ENCODE measurements at places on chromosomes 12 and 14.

- no peak for DNase-seq
Observed at GRCh38 chr14:68364792-68365192, 428.1 kb downstream of the ZFP36L1 start.

DNA sequence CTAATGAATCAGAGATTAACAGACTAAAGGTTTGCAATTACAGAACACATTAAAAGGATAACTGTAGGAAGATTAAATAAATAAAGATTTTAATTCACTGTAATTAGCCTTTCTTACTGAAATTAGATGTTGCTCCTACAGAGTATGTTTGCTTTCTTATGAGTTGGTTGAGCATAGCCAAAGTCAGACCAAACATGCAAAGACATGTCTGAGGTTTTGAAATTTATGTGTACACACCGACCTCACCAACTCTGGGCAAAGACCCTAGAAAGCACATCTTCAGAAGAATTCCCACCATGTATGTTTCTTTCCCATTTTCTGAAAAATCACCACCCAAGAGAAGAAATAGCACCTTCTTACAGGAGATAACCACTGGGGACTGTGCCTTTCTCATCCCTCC lies 159.2 kb downstream of the PAX9 start:
- no peak for DNase-seq

- no peak for DNase-seq
Observed at GRCh38 chr12:122192441-122192840, 9.5 kb downstream of the LRRC43 start.

DNA sequence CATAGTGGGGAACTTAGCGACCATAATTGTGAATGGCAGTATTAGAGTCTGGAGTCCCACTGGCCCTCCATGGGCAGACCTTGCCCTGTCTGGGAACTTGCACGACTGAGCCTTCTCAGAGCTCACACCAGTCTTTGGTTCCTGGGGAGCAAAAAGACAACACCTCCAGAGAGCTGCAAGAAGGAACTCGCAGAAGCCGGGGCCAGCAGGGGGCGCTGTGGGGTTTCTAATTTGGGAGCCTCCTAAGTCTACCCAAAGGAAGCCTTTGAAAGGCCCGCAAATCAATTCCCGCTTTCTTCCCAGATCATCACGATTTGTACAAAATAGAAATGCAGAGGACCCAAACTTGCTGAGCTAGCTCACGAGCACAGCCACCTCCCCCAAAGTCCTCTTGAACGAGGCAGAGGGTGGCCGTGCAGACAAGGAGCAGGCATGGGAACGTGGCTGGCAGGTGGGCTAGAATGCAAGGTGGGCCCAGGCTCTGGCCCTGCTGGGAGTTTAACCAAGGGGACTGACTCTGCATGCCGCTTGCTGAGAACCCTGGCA lies 46.3 kb upstream of the FBXO21 start:
- peak; percentile 12 for DNase-seq

- no peak for DNase-seq
Observed at GRCh38 chr12:129610601-129611120, 293.2 kb downstream of the TMEM132D start.

GRCh38 chr12:123097561-123098084 lies 53.3 kb downstream of the PITPNM2 start:
- DNase-seq: no peak

DNA sequence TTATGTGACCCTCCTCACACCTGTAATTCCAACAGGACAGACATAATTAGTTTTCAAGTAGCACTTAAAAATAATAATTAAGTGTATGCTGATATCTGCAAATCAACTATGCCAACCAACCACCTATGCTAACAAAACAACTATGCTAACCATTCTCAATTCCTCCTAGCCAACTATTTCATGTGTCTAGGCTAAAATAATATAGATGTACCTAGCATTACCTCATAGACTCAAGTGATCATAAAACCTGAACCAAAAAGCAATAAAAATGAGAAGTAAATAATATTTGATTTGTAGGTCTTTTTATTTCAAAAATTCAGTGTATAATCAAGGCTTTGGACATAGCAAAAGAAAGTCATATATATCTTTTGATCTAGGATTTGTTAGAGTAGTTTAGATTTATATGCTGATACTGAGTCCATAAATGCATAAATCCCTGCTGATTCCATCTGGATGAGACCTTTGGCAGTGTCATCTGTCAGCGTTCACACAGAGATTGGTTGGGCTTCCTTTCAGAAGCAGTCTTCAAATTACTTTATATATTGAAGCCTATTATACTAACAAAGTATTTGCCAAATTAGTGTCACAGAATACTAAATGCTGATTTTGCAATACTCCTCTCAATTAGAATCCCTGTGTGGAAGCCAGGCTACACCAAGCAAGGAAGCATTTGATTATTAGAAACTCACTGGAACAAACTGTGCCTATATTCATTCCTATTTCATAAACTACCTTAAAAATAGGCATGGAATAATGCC lies 101.4 kb upstream of the PPM1H start:
- no peak for DNase-seq

- no peak for DNase-seq
Observed at GRCh38 chr12:69028941-69029729, 96.2 kb upstream of the CPM start.

GRCh38 chr12:74105434-74105833 lies 432.2 kb upstream of the ATXN7L3B start:
- DNase-seq: no peak

DNA sequence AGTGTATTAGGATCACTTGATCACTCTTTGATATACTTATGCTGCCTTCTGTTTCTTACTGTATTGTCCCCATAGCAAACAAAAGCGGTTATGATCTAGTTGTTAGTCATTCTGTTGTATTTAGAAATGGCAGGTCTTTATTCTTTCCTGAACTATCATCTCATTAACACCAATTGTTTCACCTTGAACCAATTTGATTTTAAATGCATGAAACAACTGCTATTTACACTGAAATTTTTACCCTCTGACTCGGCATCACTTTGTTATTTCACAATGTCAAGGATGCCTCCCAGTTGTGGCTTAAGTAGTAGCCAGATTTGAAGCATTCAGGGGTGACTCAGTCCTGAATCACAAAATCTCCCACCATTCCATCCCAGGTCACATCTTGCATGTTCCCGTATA lies 303.5 kb downstream of the EGLN3 start:
- no peak for DNase-seq

GRCh38 chr12:100857418-100857817 lies 62.8 kb downstream of the ANO4 start:
- DNase-seq: no peak

- no peak for DNase-seq
Observed at GRCh38 chr12:107493666-107494065, 191.9 kb upstream of the PWP1 start.

DNA sequence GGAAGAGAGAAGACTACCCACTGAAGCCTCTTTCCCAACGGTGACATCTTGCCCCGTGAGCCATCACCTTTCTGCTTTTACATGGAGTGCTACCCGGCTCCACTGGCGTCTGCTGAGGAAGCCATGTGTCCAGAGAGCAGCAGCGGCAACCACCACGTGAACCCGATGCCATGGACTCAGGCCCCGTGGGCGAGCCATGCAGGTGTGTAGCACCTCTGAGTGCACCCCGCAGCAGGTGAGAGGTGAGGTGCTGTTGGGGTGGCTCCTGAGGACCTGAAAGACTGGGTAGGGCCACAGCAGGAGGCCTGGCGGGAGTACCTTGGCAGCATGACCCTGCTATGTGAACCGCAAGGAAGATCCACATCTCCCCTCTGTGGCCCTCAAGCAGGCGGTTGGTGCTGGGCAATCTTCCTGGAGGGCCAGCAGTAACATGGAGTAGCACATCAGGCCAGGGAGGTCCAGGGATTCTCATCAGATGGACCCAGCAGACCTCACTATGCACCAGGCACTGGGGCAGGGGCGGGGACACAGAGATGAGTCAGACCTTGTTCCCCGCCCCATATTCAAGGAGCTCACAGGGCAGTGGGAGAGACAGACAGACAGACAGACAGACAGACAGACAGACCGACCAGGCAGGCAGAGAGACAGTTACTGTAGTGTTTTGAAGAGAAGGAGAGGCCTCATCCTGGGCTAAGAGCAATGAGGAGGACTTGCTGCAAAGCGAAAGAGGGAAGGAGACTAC lies 129.6 kb downstream of the PAPOLA start:
- no peak for DNase-seq

- DNase-seq: no peak
Observed at GRCh38 chr12:39144613-39145061, 239.2 kb upstream of the CPNE8 start.

DNA sequence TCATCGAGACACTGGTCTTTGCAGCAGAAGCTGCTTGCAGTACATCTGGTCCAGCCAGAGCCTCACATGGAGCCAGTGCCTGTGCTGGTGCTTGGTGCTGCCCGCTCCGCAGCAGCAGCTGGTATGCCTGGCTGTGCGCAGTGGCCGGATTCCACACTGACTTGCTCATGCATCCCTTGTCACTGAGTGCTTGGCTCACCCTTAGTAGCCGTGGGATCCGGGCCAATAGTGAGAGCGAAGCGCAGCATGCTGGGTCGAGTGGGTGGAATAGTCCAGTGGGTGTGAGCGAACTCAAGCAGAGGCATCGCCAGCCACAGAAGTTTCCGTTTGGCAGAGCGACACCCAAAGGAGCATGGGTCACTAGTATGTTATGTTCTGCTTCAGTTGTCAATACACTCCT lies 10.1 kb upstream of the FBXO33 start:
- DNase-seq: no peak

DNA sequence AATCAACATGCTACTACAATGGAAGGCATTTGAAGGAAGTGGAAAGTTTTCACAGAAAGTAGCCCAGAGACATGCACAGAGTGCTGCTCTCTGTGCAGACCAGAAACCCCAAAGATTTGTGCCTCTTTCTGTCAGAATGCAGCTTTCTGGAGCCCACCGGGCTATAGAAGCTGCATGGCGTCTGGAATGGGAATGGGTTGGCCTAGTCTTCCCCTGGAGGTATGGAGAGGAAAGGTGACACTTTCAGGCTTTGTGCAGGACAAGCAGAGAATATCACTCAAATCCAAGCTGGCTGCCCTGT lies 21.3 kb upstream of the ZFP36L1 start:
- DNase-seq: no peak

- DNase-seq: no peak
Observed at GRCh38 chr12:77013091-77013490, 52.3 kb downstream of the E2F7 start.

DNA sequence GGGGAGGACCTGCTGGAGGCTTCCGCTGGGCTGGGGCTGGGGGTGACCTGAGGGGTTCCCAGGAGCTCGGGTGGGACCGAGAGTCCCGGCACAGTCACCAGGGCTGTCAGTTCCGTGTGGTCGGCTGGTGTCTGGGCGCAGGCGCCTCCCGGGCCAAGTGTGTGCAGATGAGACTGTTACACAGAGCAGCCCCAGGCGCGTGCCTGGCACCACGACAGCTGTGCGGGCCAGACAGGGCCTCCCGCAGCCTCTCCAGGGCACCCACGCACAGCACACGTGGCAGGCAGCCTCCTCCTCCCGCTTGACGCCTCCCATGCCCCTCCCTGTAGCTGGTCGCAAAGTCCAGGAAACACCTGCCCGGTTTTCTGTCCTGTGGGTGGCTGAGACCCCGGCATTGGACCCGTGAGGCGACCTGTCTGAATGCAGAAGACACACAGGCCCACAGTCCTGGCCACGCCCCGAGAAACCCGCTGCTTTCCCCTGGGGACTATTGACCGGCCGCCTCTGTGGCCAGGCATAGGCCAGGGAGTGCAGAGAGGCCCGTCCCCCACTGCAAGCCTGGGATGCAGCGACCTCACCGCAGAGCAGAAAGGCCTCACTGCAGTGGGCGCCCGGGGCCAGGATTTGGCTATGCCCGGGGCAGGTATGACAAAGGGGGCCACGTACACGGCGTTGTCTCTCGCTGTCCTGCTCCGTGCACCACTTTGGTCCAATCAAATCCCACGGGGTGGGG lies 12.1 kb upstream of the GALNT9 start:
- no peak for DNase-seq

DNA sequence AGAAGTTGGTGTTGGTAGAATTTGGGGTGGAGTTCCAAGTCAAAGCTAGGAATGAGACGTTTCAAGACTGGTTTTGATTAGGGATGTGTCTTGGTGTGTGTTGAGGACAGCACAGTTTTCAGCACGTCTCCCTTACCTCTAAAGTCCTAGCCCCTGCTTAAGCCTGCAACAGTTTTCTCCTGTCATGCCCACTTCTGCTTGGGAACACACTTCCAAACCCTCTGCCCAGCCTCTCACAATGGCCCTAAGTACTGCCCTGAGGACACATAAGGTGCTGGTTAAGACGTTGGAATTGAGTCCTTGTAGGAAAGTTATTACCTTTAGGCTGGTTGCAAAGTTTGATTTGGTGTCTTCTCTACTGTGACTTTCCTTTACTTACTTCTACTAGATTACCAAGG lies 710 bp upstream of the BMAL2 start:
- no peak for DNase-seq

GRCh38 chr14:100292301-100292775 lies 13.9 kb downstream of the SLC25A29 start:
- no peak for DNase-seq

GRCh38 chr14:90600619-90601018 lies 203.8 kb downstream of the CALM1 start:
- no peak for DNase-seq

- no peak for DNase-seq
Observed at GRCh38 chr14:95467657-95468056, 48.8 kb downstream of the SYNE3 start.

DNA sequence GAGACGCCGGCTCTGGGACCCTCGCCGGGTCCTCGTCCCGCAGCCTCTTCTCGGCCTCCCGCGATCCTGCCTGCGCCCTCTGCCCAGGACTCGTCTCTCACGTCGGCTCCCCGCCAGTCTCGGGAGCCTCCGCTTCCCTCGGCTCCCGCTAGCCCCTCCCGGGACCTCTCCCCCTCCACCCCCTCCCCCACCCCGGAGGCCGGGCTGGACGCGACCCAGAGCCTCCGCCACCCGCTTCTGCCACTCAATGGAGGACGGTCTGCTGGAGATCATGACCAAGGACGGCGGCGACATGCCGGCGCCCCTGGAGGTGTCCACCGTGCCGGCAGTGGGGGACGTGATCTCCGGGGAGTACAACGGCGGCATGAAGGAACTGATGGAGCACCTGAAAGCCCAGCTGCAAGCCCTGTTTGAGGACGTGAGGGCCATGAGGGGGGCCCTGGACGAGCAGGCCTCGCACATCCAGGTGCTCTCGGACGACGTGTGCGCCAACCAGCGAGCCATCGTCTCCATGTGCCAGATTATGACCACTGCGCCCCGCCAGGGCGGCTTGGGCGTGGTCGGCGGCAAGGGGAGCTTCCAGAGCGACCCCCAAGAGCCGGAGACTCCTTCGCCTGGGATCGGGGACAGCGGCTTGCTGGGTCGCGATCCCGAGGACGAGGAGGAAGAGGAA lies 568 bp downstream of the CCDC184 start:
- no peak for DNase-seq

DNA sequence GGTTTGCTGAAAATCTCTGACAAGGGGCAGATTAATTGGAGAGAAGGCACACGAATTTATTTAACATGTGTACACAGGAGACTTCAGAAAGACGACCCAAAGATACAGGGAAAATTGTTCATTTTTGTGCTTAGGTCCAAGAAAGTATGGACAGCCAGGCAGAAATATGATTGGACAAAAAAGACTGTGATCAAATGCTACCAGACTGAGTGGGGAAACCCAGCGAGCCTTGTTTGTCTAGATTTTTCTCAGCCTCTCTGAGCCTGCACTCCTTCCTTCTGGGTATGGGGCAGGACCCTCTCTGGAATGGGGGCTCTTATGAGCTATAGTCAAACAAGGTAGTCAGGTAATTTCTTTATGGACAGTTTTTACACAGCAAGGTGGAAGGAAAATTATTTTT lies 10.4 kb upstream of the CIPC start:
- no peak for DNase-seq

- no peak for DNase-seq
Observed at GRCh38 chr14:50006141-50006540, 110.2 kb downstream of the VCPKMT start.
